ENCODE measurements at places on chromosomes 6 and 20.

GRCh38 chr20:33477386-33478234 is 12.3 kb upstream of the CBFA2T2 start:
- no peak for DNase-seq

DNA sequence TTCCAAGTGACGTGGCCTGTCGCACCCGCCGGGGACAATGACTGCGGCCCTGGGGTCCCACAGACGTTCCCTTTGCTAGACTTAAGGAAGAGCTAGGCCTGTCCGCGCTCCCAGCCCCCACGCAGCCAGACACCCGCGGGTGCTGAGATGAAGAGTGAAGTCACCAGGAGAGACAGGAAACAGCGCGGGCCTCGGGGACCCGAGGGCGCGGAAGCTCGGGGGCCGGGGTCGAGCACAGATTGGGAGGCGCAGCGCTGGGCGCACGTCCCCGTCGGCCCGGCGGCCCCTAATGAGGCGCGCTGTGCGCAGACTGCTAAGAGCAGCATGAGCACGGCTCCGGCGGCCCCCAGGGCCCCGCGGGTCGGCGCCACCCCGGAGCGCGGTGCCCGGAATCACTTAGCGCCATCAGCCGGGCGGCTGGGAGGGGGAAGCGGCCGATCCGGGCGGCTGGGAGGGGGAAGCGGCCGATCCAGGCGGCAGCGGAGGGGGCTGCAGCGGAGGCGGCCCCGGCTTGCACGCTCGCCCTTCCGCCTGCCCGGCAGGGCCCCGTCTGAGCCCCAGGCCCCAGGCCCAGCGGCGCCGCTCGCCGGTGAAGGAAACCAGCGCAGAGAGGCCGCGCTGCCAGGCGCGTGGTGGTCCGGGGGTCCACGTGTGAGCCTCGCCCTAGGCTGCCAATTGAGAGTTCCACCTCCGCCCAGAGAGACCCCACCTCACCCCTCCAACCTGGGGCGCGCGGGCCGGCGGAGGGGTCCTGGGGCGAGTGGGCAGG is 8.3 kb upstream of the AVP start:
- no peak for DNase-seq

DNA sequence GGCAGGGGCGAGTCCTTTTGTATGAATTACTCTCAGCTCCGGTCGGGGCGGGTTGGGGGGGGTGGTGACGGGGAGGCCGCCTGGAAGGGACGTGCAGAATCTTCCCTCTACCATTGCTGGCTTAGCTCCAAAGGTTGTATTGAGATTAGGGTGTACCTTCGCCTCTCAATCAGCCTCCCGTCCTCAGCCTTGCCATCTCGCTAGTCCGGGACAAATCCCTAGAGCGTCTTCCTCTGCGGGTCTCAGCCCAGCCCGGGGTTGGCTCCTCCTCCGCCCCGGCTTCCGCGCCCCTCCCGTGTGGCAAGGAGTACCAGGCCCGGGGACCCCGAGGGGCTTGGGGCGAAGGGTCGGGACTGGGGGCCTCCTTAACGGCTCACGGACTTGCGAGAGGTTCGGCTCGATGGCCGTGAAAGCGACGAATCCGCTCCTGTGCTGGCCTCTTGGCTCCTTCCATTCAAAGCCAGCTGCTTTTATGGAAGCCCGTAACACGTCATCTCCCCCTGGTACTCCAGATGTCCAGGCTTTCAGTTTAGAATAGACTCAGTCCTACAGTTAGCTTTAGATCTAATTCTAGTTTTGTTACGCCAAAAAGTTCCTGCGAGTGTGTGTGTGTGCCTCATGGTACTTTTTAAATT is 636 bp upstream of the EEF1A1 start:
- DNase-seq: peak; percentile 68

GRCh38 chr6:110769923-110770322 is 45.3 kb downstream of the CDK19 start:
- DNase-seq: no peak

DNA sequence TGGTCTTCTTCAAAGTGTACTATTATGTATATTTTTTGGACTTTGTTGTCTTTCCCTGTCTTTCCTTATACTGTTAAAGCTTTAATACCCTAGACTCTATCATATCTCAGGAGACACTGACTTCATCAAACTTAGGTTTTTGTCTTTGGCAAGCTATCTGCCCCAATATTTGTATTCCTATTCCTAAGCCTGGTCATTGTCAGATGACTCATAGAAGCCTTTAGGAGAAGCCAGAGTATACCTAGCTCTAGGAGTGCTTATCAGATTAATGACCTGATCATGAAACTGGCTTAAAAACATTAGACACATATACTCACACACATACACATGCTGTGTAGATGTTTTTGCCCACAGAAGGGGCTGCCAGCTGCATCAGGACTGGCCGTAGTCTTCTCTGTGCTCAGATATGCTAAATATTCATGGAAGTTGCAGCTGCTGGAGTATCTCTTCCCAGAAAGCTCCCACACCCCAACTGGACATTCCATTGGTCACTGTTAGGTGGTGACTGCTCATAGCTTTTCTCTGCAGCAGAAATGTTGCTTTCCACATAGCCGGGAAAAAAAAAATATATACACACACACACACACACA is 102.0 kb downstream of the ANKS1A start:
- DNase-seq: no peak
